ENCODE measurements at places on chromosomes 5 and 9.

DNA sequence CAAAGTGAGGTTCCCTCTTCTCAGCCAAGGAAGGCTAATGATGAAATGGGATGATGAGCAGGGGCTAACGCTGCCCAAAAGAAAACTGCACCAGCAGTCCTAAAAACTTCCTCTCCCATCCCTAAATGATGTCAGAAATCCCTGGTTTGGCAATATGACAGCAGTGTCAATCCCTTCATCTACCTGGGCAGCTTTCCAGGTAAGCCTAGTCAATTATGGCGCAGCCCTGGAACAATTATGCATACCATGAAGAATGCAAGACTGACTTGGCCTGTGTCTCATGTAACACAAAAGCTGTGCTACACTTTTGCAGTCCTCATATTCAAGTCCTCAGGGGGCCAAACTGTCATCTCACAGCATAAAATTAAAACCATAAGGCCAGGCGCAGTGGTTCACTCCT, 7.0 kb downstream of the DMGDH start:
- no peak for DNase-seq

- DNase-seq = no peak
Measured at GRCh38 chr5:134813827-134814226, 31.9 kb upstream of the C5orf24 start.

DNA sequence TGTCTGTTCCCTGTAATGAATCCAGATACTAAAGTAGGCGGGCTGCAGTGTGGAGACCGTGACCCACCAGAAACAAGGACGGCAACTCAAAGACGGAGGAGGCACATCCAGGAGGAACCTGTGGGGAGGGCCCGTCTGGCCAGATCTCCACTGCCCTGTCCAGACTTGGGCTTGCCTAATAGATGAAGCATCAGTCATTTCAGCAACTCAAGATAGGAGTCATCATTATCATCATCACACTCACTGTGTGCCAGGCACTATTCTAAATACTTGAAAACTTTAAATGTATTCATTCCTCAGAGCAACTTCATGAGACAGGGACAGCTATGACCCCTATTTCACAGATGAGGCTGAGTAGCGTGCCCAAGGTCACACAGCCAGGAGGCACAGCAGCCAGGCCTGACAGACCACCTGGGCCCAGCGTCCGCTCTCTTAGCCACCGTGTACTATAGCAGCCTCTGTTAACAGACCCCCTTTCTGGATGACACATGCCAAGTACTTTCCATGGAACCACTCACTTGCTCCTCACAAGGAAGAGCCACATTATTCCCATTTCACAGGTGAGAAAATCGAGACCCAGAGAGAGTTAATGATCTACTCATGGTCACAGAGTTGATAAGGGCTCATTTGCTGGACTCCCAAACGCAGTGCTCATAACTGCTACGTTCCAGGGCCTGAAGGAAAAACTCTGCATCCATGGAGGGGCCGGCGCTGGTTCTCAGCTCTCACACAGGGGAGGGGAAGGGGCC, 4.9 kb upstream of the IL4 start:
- no peak for DNase-seq

DNA sequence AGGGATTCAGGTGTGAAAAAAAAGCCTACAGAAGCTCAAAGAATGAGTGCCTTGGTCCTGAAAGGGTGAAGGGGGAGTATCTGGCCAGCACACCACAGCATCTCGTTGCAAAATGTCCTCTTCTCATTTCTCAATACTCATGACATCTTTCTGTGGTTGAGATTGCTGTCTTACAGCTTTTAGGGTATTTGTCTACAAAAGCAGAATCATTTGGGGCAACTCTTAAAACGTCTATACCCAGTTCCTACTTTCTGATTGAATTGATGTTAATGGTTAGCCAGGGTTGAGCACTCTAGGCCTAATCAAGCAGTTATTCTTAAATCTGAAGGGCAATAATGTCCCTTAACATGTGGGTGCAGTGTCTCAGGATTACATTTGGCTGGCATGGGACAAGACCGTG, 21.2 kb upstream of the PCSK5 start:
- DNase-seq = no peak

DNA sequence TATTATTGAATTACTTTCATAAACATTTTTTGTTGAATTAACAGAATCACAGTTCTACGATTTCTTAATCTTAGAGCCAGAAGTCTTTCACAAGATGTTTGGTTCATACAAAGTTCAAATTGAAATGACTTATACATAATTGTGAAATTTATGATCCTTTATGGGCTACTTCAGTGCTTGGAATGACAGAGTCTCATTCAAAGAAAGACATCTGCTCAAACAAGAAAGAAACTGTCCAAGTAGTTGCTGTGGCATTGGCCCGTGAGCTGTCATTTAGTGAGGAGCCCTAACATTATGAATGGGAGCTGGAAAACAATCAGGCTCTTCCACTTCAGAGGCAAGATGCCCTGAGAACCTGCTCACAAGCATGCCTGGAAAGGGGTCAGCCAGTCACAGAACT, 63.4 kb downstream of the AUH start:
- DNase-seq = no peak

DNA sequence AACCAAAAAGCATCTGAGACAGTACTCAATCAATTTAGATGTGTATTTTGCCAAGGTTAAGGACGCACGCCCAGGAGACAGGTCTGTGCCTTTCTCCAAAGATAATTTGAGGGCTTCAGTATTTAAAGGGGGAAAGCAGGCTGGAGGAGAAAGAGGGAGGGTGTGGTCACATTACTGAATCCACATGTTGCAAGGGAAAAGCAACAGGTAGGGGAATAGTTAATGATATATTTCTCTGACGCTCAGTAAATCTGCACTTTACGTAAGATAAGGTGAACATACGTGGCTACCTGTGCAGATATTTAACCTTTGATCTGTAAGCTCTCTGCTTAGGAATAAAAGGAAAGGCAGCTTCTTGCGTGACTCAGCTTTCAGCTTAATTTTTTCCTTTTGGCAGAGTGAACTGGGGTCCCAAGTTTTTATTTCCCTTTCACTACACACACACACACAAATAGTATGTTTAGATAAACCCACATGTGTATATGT, 443.4 kb downstream of the NTRK2 start:
- DNase-seq = no peak

GRCh38 chr9:27528076-27528885, 1.3 kb downstream of the MOB3B start:
- DNase-seq = peak; percentile 61

DNA sequence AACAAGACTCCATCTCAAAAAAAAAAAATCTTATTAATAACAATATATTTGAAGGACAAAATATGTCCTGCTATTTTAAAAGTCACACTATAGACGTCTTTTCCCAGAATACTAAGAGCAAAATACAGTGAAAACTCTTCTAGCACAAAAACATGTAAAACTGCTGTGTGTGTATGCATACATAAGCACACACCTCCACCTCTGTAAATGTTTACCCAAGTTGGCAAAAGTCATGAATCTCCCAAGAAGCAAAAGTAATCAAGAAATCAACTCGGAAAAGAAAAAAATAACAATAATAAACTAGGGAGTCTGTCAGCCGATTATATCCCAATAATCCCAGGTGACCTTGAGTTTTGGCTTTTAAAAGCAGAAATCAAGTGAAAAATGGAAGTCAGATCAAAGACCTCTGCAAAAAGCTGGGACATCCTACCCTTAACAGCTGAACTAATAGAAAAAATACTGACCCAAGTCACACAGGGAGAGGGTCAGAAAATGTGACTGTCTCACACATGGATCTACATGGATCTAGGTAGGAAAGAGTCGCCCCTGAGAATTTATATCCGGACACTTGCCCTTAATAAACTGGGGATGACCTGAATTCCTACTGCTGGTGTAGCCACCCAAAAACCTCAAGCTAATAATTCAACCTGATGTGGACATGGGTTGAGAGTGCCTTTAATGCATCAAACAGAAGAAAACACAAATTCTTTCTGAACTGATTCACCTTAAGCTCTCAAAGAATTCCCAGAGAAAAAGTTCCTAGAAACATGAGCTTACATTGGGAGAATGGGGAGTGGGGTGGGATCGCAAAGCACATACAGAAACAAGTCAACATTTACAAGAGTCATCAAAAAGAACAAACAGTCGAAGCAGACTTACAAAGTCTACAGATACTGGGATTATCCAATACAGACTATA, 29.9 kb downstream of the LPAR1 start:
- no peak for DNase-seq

- DNase-seq = no peak
Measured at GRCh38 chr5:143231973-143232812, 171.3 kb downstream of the NR3C1 start.

DNA sequence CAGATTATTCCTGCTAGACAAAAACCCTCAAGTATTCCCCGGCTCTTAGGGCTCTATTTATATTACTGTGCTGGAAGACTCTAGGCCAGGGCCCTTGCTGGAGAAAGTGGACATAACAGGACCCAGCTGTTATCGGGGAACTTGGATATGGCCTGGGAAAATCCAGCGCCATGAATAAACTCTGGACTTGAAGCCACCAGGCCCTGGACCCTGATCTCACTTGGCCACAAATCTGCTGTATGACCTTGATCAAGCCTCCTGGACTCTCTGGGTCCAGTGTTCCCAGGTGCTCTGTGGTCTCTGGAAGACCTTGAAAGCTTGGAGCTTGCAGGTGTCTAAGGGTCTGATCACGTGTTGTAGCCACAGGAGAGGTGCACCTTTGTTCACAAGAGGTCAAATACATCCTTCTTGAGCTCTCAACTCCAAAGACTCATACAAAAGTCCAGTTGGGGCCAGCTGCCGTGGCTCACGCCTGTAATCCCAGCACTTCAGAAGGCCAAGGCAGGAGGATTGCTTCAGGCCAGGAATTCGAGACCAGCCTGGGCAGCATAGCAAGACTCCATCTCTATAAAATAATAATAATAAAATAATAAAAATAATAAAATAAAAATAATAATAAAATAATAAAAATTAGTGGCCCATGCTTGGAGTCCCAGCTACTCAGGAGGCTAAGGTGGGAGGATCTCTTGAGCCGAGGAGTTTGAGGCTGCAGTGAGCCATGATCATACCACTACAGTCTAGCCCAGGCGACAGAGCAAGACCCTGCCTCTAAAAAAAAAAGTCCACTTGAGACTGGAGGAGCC, 26.5 kb downstream of the COL27A1 start:
- no peak for DNase-seq

GRCh38 chr9:35660966-35661415, 2.9 kb downstream of the CCDC107 start:
- DNase-seq = no peak

- DNase-seq = no peak
Measured at GRCh38 chr5:107541400-107541799, 129.3 kb downstream of the EFNA5 start.

GRCh38 chr9:16661816-16662215, 208.7 kb downstream of the BNC2 start:
- no peak for DNase-seq

DNA sequence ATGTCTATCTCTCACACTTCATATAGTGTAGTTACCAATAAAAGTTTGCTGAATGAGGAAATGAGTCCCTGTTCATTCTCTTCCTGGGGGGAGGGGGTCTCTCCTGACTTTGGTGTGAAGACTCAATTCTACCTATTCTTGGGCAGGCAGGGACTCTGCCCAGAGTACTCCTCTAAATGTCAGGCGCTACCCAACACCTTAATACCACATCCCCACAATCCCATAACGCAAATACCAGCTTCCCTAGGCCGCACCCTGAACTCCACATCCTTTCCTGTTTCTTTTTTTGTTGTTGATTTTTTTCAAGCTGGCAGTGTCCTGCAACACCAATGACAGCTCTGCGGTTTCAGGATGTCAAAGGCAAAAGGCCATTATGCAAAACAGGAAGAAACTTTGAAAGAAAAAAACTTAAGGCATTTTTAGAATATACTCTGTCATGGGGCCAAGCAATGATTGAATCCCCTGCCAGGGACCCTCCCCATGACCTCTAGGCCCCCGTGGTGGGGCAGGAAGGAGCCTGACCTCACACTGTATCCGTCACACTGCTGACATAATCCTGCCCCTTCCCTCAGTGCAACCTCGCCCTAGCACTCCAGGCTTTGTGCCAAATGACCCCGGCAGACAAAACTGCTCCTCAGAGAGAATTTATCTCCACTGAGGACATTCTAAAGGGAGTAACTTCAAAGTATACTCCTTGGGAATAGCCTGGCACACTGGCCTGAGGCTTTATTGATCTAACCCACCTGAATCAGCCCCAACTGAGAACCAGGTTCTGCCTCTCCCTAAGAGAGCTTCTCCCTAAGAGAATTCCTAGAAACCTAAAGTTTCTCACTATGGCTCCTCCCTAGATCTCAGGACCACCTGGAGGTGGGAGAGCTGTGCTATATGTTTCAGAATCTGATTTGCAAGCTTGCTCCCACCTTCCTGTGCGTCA, 8.0 kb downstream of the B4GALT1 start:
- DNase-seq = peak; percentile 67

DNA sequence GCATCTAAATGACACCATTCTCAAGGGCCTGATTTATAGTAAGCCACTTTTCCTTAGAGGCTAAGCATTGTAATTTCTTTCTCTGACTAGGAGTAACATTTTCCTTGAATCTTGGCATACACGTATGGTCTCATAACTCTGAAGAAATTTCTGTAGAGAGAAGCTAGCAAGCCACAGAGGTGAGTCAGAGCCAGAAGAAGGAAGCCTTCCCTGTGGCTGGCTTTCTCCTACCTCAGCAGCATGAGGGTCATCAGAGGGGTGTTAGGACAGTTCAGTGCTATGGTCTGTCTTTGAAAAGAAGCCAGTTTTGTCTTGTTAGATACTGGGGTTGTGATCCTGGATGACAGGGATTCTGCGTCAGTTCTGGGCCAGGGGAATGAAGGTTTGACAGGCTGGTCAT, 3.2 kb downstream of the SNX30 start:
- no peak for DNase-seq

DNA sequence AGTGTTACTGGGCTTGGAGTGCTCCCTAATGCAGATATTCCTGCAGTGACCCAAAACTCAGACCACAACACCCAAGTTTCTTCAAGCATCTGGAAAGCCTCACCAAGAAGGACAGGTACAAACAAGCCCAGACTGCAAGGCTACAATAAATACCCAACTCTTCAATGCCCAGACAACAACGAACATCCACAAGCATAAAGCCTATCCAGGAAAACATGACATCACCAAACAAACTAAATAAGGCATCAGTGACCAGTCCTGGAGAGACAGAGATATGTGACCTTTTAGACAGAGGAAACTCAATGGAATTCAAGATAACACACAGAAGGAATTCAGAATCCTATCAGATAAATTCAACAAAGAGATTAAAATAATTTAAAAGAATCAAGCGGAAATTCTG, 605.6 kb downstream of the PDE4D start:
- no peak for DNase-seq

GRCh38 chr5:174272671-174273070, 227.2 kb downstream of the NSG2 start:
- DNase-seq = no peak

GRCh38 chr9:7960320-7961050, 160.9 kb upstream of the DMAC1 start:
- no peak for DNase-seq

DNA sequence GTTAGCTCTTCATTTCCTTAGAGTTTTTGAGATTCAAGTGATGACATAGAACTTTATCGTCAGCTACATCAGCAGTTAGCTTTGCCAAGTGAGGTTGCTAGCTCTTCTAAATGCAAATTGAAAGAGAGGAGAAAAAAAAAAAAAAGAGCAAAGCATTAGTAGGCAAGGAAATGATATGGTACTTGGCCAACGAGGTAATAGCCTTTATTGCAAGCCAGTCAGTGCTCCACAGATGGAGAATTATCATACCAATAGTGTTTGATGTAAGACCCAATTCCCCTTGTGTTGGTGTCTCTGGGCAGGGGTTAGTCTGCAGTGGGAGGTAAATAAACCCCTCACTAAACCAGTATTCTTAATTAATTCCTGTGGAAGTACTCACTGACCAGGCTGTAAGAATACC, 992.1 kb downstream of the PTPRD start:
- DNase-seq = no peak

Data from naive B cell (primary cell).